ENCODE measurements at places on chromosomes 12 and 14. TPM values are rescaled to one million over a fixed set of nuclear protein-coding genes. Genes with fewer than 3 reads are reported as not detected.

RNF34 gene
- polyA plus RNA-seq, result 46.8 TPM

PLA2G1B gene
- 0.49 TPM for polyA plus RNA-seq

PFKM gene
- polyA plus RNA-seq, result 111 TPM

KICS2 gene
- 5.0 TPM for polyA plus RNA-seq

DBX2 gene
- polyA plus RNA-seq, result 0.11 TPM

SLC7A8 gene
- 83.4 TPM for polyA plus RNA-seq

CCDC197 gene
- polyA plus RNA-seq, result not detected

LIN7A gene
- polyA plus RNA-seq, result 23.8 TPM

- no peak for DNase-seq
These were observed 111.7 kb downstream of the SLC25A21 start for GRCh38 chr14:37060496-37061260.

DNA sequence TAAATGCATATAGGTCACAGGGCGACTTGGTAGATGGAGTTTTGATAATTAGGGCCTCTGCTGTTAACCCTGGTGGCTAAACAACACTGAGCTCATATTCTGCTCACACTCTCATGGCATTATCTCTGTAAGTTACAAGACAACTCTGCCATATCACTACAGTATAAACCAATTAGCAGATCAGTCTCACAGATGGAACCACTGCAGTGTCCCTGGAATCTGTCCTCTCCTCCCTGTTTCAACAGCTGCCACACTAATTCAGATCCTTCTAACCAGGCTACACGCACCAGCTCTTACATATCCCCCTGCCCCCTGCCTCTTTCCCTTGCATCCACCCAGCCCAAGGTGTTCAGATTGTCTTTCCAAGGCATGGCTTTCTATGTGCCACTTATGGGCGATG lies 161.0 kb upstream of the RMST start:
- DNase-seq, result no peak

- no peak for DNase-seq
These were observed 31.0 kb downstream of the SIX1 start for GRCh38 chr14:60618241-60618640.

DNA sequence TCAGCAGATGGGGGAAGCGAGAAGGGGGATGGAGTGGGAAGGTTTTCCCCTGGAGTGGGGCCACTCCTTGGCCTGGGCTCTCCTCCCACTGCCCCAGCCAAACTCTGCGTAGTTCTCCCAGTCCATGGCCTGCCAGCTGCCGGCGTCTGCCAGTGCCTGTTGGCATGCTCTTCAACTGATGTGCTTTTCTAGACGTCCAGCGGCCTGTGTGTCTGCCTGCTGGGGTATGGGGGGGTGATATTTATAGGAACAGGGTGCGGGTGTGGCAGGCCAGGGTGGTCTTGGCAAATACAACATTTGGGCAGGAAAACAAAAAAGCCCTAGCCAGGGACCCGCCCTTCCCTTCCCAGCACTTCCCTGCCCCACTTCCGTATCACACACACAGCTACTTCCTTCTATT lies 786.3 kb upstream of the NOVA1 start:
- DNase-seq, result no peak

GRCh38 chr12:29943683-29944082 lies 159.9 kb upstream of the TMTC1 start:
- DNase-seq, result no peak

DNA sequence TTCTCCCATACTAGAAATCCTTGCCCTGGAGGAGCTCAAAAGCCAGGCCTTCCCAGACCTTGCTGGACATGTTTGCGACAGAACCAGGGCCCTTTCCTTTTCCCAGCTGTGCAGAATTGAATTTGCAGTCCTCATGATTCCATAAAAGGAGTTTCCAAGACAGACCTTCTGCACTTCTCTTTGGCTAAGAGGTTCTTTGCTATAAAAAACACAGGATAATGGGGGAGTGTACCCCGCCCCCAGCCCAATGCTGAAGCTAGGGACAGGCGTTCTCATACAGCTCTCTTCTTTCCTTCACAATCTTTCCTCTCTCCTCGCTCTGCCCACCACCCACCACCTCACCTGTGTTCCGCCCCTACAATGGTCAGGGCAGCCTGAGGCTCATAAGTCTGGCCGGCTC lies 172.3 kb upstream of the FKBP4 start:
- no peak for DNase-seq

- peak; percentile 5 for DNase-seq
These were observed 253.7 kb downstream of the EFCAB11 start for GRCh38 chr14:89700801-89701200.

DNA sequence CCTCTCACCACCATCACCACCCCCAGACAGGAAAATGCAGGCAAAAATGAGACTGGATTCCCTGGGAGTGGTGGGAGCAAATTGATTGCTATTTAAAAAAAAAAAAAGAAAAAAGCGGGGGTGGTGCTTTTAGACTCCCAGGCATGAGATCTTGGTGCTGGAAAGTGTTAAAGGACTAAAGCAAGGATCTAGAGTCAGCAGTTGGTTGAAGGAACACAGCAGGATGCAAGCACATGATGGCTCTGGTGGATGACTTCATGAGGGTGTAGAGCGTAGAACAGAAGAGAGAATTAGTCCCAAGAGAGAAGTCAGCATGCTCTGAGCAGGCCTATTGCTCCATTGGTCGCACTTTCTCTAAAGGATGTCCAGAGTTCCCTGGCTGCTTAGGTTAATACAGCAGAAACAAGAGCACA lies 183.8 kb upstream of the HMGA2 start:
- no peak for DNase-seq

DNA sequence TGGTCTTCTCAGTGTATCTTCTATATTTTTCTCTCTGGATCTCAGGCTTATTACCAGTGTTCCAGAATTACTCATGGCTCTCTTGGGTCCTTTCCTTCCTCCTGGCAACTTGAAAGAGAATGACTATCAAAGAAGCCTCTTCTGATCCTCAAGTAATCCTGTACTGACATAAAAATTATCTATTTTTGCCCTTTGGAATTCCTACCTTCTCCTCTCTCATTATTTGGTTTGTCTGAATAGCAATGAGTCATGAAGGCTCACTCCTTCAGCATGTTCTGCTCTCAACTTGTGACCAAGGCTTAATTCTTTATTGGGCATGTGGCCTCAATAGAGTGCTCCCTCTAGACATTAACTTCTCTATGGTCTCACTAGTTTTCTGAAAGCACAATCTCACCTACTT lies 553.6 kb upstream of the ATP2B1 start:
- DNase-seq, result no peak

DNA sequence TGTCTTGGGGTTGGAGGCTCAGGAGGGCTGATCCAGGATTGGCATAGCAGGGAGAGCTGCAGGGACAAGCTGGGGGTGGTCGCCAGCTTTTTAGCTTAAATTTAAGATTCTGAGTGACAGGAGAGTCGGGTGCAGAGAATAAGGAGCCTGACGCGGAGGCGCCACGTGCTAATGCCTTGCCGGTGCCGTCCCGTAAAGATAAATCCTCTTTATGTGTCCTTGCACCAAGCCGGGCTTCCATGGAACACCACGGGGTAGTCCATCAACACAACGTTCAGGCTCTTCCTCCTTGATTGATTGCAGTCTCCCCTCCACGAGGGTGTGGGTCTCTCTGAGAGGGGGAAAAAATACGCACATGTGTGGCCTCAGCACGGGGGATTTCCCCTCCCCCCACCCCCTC lies 3.9 kb downstream of the DLK1 start:
- no peak for DNase-seq

GRCh38 chr14:52951681-52952554 lies 1.1 kb upstream of the FERMT2 start:
- peak; percentile 72 for DNase-seq

DNA sequence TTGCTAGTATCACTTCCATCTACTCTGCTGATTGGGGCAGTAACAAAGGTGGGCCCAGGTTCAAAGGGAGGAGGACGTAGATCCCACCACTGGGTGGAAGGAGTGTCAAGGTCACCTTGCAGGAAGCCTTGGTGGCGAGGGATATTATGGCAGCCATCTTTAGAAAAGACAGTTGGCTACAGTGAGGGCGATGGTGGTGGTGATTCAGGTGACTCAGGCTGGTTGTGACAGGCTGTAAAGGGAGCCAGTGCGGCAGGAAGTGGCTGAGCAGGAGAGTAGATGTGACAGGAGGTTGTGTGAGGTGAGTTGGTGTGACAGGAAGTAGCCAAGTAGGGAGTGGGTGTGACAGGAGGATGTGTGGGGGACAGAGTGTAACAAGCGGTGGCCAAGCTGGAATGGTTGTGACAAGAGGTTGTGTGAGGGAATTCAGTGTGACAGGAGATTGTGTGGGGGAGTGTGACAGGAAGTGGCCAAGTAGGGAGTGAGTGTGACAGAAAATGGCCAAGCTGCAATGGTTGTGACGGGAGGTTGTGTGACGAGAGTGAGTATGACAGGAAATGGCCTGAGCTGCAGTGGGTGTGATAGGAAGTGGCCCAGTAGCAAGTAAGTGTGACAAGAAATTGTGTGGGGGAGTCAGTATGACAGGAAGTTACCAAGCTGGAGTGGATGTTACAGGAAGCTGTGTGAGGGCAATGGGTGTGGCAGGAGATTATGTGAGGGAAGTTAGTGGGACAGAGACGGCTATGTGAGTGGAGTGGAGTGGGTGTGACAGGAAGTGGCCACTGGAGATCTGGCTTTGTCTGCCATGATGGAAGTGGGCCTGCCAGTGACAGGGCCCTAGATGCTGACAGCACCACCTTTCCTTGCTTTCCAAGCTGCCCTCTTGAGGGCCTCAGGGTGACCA lies 136.5 kb upstream of the MYL2 start:
- no peak for DNase-seq

GRCh38 chr14:103696466-103697071 lies 18.7 kb downstream of the XRCC3 start:
- DNase-seq, result no peak

All from right renal cortex interstitium (tissue), 3 donors.